ENCODE measurements at places on chromosomes 7 and 10.
A peak's percentile ranks its signal among the peaks of the same experiment; 100 is the strongest.

- DNase-seq = no peak
Observed at GRCh38 chr10:92479547-92479946, 94.3 kb downstream of the IDE start.

- no peak for DNase-seq
Observed at GRCh38 chr7:8362723-8363369, 70.6 kb upstream of the NXPH1 start.

- DNase-seq = peak; percentile 32
Observed at GRCh38 chr7:130732980-130733930, 752 bp downstream of the KLF14 start.

DNA sequence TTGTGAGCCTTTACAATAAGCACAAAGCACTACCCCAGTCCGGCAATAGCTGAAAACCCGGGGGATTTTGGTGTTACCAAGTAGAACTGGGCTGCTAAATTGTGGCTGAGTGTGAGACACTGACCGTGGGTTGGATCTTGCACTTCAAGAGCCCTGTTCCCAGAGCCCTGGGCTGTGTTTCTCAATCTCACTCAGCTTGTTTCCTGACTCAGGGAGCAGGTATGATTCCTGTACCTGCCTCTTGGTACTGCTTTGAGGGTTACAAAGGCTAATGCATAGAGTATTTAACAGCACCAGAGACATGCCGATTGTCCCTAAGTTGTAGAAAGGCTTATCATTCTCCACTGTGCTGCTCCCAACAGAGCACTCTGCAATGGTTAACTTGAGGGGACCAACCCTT is 134.6 kb downstream of the TEX36 start:
- no peak for DNase-seq

GRCh38 chr10:70655316-70655715 is 17.0 kb upstream of the ADAMTS14 start:
- no peak for DNase-seq

DNA sequence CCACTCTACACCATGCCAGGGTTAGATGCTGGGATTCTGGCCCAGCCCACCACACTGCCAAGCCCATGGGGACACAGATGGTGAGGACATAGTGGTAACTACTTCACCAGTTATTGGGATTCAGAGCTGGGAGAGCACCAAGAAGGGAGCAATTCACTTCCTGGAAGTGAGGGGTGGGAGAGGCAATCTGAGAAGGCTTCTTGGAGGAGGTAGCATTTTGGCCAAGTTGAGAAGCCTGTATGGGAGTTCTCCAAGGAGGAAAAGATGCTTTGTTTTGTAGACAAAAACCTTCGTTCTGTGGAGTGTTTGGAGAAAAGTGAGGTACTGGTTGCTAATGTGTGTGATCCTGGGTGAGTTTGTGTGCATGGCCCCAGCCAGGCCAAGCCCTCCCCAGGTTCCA is 3.8 kb upstream of the PRKRIP1 start:
- no peak for DNase-seq

GRCh38 chr10:48363617-48364355 is 57.3 kb downstream of the MAPK8 start:
- no peak for DNase-seq

- DNase-seq = no peak
Observed at GRCh38 chr7:37186753-37187152, 261.9 kb downstream of the ELMO1 start.

DNA sequence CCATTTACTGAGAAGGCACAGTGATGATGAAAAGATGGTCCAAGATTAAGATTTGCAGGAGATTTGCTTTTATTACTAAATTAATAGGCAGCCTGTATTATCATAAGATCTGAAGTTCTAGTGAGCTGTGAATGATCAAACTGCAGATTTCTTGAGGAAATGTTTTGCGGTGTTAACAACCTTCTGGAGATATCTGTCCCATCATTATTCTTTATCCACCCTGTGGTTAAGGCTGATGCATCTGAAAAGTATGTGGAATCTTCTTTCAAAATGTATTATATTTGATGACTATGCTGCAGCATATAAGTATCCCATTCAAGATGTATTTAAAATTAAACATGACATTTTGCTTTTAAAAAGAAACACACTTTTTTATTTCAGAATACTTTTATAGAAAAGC is 150.3 kb downstream of the POLR1F start:
- DNase-seq = no peak

DNA sequence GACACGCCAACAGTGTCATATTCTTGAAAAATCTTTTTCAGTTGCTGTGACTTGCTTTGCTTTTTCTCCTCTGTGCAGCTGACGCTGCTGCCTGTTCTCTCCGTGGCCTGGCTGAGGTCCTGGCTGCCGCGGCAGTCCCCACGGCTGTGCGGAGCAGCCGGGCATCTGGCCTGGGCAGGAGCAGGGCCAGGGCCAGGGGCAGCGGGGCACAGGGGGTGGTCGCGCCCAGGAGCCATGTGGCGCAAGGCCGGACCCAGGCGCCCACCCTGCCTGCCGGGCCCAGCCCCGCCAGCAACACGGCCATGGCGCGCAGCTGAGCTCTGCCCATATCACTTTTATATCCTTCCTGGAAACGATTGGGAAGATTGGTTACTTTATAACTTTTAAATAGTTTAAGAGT is 109.4 kb upstream of the ACBD5 start:
- no peak for DNase-seq

GRCh38 chr7:51275532-51275931 is 41.1 kb downstream of the COBL start:
- no peak for DNase-seq

DNA sequence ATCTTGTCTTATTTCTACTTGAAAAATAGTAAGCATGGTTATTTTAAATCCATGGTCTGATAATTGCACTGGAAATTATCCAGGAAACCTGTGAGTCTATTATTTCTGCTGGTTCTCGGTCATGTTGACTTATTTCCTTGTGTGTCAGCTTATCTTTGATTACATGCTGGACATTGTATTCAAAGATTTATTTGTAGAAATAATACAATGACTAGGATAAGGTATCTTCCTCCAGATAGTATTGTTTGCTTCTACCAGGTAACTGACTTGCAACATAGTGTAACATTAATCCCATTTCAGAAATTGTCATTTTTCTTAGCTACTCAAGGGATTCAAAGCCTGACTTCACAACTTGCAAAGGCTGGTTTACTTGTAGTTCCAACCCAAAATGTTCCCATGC is 33.4 kb downstream of the PLXNA4 start:
- DNase-seq = no peak

GRCh38 chr10:101716891-101717659 is 22.1 kb upstream of the FBXW4 start:
- DNase-seq = no peak

DNA sequence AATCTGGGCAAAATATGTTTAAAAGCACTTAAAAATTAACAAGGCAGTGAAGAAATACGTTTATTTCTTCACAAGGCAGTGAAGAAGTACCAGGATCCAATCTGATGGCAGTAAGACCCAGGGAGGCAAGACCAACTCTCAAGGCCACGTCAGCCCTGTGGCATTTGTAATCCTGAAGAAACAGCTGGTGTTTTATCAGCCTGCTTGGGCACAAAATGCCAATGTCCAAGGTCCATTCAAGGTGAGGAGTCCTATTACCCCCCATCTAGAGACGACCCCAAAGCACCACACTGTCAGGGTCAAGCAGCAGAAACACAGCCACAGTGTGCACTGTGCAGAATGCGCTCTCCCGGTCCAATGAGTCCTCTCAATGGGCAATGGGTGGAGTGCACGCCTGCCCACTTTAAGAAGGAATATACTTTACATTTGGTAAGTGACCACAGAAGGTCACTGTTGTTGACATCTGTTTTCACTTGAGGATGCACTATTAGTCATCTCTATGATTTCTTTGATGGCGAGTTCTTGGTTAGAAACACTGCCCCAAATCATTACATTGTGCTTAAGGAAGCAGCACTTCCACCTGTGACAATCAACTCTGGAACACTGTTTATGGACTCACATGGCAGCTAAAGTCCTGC is 12.8 kb downstream of the CPXM2 start:
- no peak for DNase-seq

DNA sequence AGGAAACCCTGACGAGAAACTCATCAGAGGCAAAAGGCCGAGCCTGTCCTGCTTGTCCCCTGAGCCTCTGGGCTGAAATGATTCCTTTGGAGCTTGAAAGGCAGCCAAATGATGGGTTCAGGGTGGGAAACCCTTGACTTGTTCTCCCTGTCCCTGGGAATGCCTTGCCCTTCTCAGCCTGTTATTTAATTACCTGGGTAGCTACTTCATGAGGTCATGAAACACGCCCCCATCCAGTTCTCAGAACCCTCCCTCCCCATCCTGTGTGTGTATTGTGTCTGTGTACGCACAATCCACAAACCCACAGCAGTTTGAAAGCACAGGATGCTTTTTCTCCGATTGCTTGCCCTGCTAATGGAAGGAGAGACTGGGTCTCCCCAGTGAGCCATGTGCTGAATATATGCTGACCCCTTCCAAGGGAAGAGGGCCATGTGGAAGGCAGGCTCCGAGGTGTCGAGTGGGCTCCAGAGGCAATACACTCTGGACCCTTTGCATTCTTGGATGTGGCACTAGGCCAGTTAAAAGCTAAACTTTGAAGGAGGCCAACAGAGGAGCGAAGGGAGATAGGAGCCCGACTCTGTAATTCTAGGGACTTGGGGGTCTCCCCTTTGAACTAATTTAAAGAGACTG is 10.6 kb downstream of the DUSP5 start:
- no peak for DNase-seq

DNA sequence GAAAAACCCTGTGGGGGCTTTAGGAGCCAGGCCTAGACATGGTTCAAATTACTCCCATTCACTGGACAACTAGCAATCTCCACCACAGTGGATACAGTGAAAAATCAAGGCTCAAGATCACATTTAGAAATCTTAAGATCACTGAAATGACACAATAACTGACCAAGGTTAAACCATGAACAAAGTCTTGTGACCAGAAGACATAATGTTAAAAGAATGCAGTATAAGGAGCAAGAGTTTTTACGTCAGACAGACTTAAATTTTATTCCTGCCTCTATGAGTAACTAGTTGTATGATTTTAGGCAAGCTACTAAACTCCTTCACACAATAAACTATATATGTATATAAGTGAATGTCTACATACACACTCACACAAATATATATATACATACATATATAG is 68.5 kb downstream of the MICU1 start:
- no peak for DNase-seq

- no peak for DNase-seq
Observed at GRCh38 chr10:33478675-33479125, 144.2 kb upstream of the NRP1 start.

- DNase-seq = no peak
Observed at GRCh38 chr10:80413271-80413996, 5.1 kb downstream of the PRXL2A start.

- no peak for DNase-seq
Observed at GRCh38 chr10:6211671-6212635, 9.2 kb downstream of the PFKFB3 start.

- peak; percentile 82 for DNase-seq
Observed at GRCh38 chr7:74092964-74093471, 9.4 kb downstream of the LIMK1 start.

DNA sequence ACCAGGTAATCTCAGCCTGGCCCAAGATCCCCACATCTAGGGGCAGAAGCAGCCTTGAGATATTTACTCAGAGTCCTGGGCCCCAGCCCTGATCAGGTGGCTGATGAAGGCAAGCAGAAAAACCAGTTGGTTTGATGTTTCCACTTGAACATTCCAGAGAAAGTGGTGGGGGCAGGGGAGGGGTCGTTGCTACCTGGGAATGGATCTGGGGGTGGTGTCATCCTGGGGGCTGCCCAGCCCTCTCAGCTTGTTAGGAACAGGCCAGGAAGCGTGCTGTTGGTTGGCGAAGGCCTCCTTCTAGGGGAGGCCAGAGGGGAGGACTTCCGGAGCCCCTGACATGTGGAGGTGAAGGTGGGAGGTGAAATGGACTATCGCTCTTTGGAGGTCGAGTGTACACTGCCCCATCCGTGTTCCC is 3.7 kb upstream of the ABHD11 start:
- DNase-seq = no peak

- no peak for DNase-seq
Observed at GRCh38 chr10:16493884-16494536, 27.7 kb downstream of the C1QL3 start.

DNA sequence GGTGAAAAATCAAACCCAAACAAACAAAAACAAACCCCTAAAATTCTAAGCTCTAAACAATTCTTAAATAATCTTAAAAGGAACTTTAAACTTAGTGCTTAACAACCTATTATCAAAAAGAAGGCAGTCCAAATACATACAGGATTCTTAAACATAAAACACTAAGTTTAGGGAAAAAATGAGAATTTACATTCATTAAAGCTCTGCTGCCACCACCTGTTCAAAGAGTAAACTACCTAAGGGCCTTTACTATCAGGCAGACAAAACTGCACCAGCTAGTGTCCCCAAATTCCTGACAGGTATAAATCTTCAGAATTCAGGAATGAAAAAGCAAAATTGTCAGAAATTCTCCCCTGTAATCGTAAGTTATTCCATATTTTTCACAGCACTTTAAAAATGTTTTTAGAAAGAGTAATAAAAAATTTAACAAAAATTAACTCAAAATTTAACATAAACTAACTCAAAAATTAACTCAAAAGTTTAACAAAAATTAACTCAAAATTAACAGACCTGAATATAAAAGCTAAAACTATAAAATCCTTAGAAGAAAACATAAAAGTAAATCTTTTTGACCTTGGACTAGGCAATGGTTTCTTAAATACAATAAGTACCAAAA is 55.1 kb downstream of the PDZD8 start:
- DNase-seq = no peak

DNA sequence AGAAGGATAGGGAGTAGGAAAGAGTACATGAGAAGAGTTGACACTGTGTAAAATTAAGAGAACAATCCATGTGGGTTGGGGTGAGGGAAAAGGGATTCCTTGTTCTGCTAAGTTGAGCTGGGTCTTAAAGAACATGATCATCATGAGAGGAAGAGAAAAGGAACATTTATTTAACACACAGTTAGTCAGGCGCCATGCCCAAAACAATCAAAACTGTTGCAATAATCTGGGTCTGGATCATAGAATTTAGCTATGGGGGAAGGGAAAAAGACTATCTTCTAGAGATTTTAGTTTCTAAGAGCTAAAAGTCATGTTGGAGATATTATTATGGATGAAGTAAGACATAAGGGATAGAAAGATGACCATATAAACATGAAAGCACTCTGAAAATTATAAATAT is 178.9 kb downstream of the SEM1 start:
- no peak for DNase-seq

- DNase-seq = no peak
Observed at GRCh38 chr10:94351089-94351488, 11.7 kb downstream of the NOC3L start.

DNA sequence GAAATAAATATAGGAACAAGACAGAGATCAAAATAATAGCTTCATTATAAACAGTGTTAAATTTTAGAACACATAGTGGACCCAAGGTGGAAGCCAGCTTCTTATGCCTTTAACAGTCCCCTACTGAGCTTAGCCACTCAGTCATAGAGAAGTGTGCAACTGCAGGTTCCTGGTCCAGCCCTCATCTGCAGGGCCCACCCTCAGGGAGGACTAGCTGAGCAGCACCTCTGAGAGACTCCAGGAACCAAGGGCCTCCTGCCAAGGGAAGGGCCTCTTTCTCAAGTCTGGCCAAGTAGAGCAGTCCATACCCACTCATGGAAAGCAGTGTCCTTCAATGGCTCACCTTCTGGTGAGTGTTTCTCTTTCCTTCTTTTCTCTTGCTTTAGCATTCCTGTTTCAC is 173.7 kb upstream of the PRPS1L1 start:
- no peak for DNase-seq

- no peak for DNase-seq
Observed at GRCh38 chr7:73718438-73718881, 1.0 kb downstream of the STX1A start.

- no peak for DNase-seq
Observed at GRCh38 chr7:8441106-8441965, 7.9 kb downstream of the NXPH1 start.

All from GM19239 (cell line).